ENCODE measurements at places on chromosomes 6 and 20.

DNA sequence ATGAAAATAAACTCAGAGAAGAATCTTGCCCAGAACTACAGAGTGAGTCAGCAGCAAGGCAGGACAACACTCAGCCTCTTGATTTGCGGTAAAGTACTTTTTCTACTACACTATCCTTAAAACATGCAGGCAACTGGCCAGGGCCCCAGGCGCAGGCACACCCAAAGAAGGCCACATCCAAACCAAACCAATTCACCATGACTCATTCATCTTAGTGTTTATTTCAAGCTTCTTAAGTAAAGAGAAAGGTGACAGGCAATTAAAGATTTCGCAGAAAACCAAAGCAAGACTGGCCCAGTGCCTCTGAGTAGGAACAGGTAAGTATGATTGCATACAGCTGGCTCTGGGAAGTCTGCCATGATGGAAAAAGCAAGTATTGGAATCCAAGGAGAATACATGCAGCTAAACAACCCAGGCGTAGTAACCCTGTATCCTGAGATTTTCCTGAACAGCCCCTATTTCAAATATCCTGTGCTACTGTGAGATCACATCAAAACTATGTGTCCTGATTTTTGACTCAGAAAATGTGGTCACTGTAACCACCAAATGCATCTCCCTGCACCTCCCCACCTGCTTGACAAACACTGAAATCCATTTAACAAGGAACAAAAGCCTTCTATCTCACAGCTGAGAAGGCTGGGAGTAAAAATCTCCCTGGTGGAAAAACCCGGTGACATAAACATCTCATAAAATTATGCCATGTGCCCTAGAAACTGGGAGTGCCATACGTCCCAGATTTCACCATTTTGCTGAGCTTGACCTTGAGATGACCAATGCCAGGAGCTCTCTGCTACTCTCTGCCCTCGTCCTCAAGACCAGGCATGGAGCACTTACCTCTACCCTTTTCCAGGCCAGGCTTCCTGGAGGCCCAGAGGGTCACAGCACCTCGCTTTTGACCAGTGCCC lies 12.4 kb downstream of the WFDC3 start:
- DNase-seq = no peak

- DNase-seq = no peak
These were observed 150.7 kb downstream of the CD24 start for GRCh38 chr6:106823732-106824351.

DNA sequence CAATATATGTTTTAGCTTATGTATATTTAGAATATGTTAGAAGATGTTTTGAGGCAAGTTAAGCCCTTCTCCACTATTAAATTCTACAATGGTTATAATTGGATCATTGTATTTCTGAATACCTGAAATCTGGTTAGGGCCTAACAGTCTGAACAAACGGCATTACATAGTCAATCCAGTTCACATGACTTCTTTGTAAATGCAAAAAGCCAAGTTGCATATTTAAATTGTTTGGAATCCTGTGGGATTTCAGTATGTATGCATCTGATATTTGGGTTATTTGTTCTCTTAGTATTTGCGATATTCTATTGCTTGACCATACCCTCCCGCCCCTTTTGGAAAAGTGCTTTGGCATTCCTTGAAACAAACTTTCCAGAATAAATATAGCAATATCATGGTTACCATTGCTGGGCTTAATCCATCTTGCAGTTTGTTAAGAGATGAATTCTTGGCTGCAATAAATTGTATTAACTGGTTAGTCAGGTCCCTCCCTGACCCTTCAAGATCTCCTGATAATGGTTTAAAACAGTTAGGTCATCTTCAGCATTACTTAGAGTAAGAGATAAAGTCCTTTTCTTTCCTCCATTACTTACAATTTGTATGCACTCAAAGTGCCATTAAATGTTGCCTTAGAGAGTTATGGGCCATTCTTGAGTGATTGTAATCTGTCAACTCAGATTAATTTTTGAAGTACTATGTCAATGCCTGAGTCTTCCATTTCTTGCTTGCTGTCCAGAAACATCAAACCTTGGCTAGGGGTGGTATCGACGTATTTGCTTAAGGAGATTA lies 36.5 kb downstream of the LRRC1 start:
- no peak for DNase-seq

DNA sequence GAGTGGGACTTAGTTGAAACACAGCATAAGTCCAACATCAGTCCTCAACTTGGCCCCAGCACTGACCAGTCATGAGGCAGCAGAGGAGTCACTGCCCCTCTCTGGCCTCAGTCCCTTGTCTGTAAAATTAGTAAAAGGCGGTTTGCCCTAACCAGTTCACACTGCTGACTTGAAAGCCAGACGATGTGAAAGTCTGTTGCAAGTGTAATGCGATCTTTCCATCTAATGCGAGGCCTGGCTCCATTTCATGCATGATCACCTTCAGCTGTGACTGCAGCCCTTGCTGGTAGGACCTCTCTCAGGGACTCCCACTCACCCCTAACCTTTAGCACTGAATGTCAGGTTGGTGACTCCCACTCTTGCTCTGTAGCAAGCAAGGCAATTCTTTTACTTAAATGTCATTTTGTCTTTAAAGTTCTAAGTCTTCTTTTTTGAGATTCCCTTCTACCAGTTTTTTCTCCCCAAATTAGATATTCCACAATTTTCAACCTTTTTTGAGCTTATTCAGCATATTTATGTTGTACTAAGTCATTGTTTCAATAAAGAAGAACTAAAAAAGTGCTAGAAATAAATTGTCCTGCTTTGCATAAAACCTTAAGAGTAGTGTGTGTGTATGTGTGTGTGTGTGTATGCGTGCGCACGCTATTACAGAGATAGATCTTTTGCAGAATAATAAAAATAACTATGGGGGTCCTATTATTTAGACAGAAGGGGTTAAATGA lies 245.5 kb downstream of the PACRG start:
- DNase-seq = no peak

GRCh38 chr6:108119769-108120141 lies 45.2 kb upstream of the OSTM1 start:
- no peak for DNase-seq

DNA sequence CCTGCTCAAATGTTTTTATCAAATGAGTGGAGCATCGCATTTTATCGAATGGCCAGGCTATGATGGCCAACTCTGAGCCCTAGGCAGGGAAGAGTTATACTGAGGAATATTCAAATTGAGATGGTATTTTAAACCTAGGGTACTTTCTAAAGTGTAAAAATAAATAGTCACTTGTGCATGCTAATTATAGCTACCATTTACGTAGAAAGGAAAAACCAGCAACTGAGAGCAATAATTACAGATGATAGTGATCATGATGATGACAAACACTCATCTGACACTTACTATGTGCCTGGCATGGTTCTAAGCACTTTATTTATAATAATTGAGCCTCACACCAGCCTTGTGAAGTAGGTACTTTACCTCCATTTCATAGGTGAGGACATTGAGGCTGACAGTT lies 455.7 kb downstream of the CD83 start:
- DNase-seq = no peak

GRCh38 chr6:130482645-130483390 lies 117.0 kb downstream of the TMEM200A start:
- DNase-seq = no peak

DNA sequence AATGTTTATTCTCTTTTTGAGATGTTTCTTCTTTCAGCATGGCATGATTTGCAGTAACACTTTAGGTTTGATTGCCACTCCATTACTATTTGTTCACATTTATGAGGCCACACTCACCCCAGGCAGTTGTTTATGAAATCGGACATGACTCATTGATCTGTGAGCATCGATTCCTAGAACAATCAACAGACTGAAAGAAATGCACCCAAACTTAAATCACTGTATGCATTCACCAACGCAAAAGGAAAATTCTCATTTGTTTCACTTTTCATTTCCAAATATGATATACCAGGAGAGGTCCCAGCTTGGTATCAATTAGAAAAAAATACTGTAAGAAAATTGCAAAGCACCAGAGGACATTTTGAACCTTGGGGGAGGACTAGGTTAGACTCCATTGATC lies 5.4 kb upstream of the GJA10 start:
- no peak for DNase-seq

Measured in GM19239 (cell line).